ENCODE measurements at places on chromosomes 16 and 17.

DNA sequence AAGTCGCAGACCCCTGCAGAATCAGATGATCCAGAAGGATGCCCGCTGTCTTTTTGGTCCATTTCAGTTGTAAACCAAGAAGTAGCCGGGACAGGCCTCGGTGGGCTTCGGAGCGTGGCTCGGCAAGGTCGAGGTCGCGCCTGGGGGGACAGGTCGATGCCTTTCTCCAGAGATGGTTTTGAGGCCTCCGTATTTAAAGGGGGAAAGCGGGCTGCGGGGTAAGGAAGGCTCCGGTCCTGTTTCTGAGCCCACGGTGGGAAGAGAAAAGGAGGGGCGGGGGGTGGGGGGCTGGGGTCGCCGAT lies 7.5 kb upstream of the GNG13 start:
- no peak for DNase-seq

- DNase-seq: no peak
These were observed 5.7 kb upstream of the NQO1 start for GRCh38 chr16:69732101-69732500.

- no peak for DNase-seq
These were observed 304.4 kb downstream of the SEC14L1 start for GRCh38 chr17:77444984-77445759.

DNA sequence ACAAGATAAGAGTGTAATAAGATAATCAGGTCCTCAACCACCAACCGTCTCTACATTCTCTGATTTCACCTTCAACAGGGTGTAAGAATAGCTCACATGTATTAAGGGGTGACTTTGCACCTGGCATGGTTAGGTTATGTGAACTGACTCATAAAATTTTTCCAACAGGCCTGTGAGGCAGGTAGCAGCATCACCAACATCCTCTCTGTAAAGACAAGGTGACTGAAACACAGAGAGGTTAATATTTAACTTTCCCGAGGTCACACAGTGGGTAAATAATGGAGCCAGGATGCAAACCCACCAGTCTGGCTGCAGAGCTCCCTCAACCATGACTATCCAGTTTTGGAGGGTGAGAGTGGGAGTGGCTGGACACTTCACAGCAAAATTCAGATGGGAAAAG lies 317.2 kb downstream of the C16orf95 start:
- DNase-seq: no peak

- no peak for DNase-seq
These were observed 240.7 kb downstream of the ZFHX3 start for GRCh38 chr16:72807245-72807644.
